ENCODE measurements at places on chromosomes 3 and 15.

DNA sequence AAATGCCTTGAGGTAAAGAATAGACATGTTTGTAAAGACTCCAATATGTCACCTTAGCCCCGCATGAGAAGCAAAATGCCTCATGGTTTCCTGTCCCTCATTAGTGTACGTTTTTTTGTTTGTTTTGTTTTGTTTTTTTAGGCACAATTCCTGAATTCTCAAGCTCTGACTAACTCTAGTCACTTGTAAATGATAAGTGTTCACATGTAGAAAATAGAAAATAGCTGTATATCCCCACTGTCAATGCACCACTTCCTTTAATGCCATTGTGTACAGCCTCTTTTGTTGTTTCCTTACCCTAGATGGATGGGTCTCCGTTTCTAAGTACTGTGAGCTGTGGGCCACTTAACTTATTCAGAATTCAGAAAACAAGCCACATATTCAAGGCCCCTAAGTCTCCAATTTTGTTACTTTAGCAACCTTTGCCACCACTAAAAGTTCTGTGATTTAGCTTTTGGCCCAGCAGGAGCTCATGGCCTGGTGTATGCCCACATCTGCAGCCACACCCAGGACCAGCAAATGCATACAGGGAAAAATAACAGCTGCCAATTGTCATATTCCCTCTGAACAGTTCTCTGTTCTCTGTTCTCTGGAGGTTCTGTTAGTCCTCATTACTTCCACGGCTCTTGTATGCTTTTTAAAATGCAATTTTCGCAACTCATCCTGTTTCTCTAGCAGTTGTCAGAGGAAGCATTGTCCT is 655.5 kb downstream of the GBE1 start:
- no peak for DNase-seq

DNA sequence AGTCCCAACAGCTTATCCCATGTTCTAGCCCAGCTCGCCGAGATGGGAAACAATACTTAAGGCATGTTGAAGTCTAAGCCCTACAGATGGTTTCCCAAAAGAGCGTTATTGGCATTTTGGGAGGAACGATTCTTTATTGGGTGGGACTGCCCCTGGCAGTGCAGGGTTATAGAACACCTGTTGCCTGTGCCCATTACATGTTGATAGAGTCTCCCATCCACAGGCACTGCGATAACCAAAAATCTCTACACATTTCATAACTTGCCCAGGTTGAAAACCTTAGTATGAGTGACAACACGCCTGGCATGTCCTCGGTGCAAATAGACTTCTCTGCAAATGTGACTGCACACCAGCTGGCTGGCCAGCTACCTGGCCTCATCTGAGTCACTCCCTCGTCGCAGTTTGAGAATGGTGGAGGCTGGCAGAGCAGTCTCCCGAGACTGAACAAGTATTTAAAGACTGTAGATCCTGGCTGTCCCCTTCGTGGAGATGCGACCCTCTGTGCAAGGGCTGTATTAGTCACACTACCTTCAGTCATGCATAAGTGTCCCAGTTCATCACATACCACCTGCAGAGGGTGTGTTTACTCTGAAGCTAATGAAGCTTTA is 18.7 kb downstream of the ZNF80 start:
- DNase-seq = no peak

DNA sequence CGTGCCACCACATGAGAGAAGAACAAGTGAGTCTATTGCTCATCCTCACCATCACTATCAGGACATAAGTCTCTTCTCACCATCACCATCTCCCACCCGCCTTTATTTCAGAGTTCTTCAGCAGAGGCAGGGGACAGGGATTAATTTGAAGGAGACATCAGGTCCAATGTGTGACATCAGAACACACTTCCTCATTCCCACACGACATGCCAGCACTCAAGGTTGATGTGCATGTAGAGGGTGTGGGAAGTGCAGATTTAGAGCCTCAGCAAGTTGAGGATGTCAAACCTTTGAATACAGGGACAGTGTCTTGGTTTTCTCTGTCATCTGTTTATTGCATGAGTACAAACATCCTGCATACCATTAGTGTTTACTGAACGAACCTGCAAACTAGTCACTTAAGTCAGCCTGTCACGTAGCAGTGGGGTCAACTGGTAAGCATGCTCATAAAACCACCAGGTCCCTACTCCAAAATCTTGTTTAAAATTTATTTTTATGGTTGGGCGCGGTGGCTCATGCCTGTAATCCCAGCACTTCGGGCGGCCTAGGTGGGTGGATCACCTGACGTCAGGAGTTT is 104.4 kb downstream of the MYLK start:
- DNase-seq = no peak

- DNase-seq = no peak
Measured at GRCh38 chr15:38793206-38793810, 228.7 kb upstream of the RASGRP1 start.
